ENCODE measurements at places on chromosomes 7 and 10.

GRCh38 chr10:96988426-96988825, 156.3 kb downstream of the LCOR start:
- DNase-seq: no peak

DNA sequence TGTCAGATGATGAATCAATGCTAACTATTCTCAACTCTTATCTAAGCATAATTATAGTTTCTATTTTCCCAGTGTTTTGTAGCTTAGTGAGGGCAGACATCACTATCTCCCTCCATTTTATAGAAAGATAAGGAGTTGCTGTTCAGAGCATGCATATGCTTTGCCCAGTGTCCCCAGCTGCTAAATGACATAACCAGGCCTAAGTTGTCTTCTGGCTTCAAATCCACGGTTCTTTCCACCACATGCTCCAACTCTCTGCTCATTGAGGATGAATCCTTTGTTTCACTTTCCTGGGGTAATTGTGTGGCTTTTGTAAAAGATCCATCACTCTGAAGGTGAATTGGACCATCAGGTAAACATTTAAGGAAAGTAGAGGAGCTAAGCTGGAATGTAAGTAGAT, 134.0 kb downstream of the SNX10 start:
- no peak for DNase-seq

DNA sequence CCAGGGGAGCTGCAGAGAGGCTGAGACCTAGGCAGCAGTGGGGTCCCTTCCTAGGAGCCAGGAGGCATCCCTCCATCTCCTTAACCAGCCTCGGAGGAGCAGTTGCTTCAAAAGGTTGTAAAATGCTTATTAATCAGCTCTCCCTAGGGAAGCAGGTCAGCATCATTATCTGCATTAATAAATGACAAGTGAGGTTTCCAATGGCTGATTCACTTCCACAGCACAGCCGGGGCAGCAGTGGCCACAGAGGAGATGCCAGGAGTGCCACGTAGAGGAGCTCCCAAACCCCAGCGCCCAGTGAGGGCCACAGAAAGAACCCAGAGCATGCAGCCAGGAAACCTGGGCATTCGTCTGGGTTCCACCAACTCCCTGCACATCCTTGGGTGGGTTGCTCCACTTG, 8.2 kb upstream of the NPFFR1 start:
- DNase-seq: no peak

- DNase-seq: peak; percentile 69
Measured at GRCh38 chr7:78620920-78621319, 822.3 kb downstream of the PHTF2 start.

- no peak for DNase-seq
Measured at GRCh38 chr10:102509387-102509786, 5.6 kb downstream of the SUFU start.
